AG09319 (cell line): ENCODE measurements at places on chromosomes 11 and 22.

DNA sequence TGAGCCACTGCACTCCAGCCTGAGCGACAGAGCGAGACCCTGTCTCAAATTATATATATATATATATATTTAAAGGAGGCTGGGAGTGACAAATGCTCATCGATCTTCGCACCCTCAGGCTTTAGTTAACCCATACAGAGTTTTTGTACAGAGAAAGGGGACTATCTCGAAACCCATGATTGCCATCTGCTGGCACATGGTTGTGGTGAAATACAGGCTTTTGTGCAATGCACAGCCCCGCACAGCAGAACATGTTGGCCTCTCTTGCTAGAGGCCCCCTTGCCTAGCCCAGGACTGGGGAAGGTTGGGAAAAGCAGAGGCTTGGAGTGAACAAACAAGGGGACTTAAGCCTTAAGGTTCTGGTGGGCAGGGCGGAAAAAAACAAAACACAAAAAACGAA, 3.6 kb downstream of the MYBPC3 start:
- no peak for DNase-seq

DNA sequence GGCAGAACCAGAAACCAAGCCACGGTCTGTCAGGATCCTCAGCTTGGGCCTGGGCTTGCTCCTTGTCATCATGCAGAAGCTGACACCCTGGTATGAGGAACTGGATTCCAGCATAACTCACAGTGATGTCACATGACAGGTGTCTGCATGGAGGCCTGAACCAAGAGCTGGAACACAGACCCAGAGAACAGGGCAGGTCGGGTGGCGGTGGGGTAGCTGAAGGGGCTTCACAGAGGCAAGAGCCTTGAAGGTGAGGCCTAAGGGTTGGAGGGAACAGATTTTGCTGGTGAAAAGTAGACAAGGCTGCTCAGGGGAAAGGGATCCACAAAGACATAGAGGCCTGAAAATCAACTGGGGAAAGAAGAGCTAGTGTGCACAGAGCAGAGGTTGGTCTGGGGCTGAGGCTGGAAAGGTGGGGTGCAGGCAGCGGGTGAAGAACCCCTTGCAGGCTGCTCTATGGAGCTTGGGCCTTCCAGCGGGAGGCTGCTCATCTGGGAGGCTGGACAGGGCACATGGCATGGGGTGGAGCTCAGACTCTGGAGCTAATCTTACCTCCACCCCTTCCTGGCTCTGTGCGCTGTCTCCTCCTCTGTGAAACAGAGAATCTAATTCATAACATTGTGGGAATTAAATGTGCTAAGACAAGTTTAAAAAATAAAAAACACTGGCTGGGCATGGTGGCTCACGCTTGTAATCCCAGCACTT, 18.4 kb upstream of the RPS3 start:
- no peak for DNase-seq

GRCh38 chr11:13667245-13667644, 1.2 kb upstream of the FAR1 start:
- no peak for DNase-seq

DNA sequence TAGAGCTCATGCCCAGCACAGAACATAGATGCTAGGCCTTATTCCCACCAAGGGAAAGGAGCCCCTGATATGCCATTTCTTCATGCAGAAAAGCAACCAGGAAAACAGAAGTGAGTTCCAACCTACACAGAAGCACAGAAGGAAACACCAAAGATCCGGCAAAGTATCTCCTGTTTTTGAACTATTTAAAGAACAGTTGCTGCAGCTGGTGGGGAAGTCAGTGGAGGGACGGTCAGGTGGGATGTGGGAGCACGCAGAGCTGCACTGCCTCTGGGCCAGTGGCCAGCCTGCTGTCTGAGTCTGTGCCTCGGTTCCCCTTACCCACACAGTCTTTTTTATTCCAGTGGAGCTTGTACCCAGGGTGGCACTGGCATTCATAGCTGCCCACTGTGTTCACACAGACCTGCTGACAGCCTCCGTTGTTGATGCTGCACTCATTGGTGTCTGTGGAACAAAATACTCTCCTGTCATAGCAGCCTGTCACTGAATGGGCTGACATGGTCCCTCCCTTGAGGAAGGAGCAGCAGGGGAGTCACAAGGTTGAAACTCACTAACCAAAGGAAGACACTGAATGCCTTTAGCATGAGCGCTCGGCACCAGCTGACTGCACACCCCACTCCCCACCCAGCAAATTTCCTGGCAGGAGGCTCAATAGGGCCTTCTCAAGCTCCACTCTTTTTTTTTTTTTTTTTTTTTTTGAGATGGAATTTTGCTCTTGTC, 37.9 kb downstream of the SCUBE2 start:
- no peak for DNase-seq

- DNase-seq, result no peak
These were observed 6.8 kb upstream of the GGA1 start for GRCh38 chr22:37601540-37602442.

- DNase-seq, result no peak
These were observed 18.1 kb upstream of the TSKU start for GRCh38 chr11:76764941-76765665.

DNA sequence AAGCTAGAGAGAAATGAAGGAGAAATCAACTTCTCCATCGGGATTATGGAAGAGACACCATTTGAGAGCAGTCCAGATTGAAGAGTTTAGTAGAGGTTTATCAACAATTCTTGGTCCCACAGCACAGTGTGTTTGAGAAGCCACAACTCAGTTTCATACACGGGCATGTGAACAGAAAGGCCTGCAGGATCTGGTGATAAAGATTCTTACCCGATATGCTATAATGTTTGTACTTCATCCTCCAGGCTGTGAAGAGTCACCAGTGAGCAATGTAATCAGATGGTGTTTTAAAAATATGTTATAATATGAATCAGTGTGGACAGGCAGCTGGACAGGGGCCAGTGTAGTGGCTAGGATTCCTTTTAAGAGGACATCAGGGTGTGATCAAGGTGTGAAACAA, 29.7 kb upstream of the VWA5A start:
- no peak for DNase-seq

DNA sequence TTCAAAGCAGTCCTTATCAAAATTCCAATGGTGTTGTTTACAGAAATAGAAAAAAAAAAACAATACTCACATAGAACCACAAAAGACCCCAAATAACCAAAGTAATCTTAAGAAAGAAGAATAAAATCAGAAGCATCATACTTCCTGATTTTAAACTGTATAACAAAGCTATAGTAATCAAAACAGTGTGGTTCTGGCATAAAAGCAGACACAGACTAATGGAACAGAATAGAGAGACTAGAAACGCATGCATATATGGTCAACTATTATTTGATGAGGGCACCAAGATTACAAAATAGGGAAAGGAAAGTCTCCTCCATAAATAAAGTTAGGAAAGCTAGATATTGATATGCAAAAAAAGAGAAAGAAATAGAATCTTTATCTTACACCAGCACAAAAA, 120.1 kb upstream of the TEAD1 start:
- no peak for DNase-seq

DNA sequence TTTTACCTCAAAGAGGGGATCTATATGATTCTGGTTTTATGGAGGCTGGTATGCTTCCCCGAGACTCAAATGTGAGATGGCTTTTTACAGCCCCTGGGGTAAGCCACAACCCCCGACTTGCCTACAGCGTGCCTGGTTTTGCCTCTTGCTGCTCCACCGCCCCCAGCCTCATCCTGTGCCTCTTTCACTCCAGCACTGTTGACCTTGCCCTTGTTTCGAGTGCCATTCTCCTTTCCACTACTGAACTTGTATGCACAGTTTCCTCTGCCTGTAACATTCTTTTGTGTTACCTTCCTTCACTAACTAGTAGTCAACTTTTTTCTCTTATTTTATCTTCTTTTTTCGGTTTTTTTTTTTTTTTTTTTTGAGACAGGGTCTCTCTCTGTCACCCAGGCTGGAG, 219.0 kb upstream of the ZBED5 start:
- no peak for DNase-seq

DNA sequence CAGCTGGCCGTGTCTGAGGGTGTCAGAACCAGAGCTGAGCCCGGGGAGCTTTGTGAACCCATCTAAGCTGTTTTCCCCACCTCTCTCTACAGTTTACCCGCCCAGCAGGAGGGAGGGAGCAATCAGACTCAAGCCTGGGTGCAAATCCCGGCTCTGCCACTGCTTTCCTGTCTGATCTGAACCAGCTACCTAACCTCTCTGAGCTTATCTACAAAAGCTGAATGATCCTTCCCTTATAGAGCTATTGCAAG, 252 bp downstream of the APOL2 start:
- DNase-seq, result no peak

- DNase-seq, result no peak
These were observed 28.6 kb downstream of the GNAZ start for GRCh38 chr22:23098718-23099530.

- no peak for DNase-seq
These were observed 36.6 kb downstream of the RASSF10 start for GRCh38 chr11:13045734-13046133.

- DNase-seq, result no peak
These were observed 38.9 kb downstream of the MUC2 start for GRCh38 chr11:1113405-1114201.

- no peak for DNase-seq
These were observed 46.2 kb downstream of the IGF2 start for GRCh38 chr11:2092956-2093412.

- no peak for DNase-seq
These were observed 725.1 kb upstream of the CHORDC1 start for GRCh38 chr11:90947930-90948329.

DNA sequence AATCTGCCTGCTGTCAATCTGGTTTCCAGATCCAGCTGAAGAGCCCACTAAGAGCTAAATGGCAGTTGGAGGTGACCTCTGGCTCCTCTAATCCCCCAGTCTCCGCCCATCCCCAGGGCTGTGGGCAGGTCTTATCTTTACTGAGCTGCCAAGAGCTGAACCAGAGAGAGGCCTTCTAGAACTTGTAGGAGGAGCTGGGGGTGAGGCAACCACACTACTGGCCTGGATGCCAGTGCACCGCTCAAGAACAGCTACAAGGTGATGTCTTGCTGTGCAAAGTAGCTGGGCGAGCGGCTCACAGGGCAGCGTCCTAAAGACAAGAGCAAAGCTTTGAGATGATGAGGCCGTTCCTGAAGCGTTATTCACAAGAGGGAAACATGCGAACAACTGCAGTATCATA, 374.6 kb downstream of the CTTN start:
- DNase-seq, result no peak

- no peak for DNase-seq
These were observed 32.5 kb downstream of the PAK1 start for GRCh38 chr11:77441426-77441825.

DNA sequence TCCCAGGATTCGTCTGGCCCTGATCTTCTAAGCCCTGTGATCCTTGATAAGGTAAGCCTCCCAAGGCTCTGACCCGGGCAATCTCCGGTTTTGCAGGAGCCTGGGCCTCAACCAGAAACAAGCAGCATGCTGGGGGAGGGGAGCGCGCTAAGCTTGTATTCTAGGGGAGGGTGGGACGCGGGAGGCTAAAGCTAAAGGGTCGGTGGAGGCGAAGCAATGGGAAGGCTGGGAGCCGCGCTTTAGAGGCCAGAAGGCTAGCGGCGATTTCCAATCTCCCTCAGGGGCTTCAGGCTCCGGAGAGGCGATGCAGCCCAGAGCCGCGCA, 753 bp downstream of the PTPN5 start:
- no peak for DNase-seq

DNA sequence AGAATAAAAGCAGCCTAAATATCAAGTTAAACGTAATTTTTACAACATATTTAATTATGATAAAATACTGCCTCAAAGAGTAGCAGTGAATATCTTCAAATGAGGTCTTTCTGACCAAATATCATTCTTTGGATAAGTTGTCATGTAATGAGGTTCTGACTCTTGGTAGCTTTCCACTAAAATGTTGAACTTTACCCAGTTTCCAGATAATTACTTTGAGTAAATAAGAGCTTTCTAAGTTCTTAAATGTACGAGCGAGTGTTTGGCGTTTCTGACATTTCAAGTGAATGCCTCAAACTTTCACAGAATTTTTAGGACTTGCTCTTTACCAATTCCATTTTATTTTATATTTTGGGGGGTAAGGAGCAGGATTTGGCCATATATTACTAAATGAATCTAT, 1515.2 kb downstream of the FAM181B start:
- no peak for DNase-seq

GRCh38 chr11:33723238-33723881, 12.9 kb downstream of the CD59 start:
- peak; percentile 83 for DNase-seq

GRCh38 chr22:21816787-21817496, 50.5 kb downstream of the MAPK1 start:
- peak; percentile 84 for DNase-seq

DNA sequence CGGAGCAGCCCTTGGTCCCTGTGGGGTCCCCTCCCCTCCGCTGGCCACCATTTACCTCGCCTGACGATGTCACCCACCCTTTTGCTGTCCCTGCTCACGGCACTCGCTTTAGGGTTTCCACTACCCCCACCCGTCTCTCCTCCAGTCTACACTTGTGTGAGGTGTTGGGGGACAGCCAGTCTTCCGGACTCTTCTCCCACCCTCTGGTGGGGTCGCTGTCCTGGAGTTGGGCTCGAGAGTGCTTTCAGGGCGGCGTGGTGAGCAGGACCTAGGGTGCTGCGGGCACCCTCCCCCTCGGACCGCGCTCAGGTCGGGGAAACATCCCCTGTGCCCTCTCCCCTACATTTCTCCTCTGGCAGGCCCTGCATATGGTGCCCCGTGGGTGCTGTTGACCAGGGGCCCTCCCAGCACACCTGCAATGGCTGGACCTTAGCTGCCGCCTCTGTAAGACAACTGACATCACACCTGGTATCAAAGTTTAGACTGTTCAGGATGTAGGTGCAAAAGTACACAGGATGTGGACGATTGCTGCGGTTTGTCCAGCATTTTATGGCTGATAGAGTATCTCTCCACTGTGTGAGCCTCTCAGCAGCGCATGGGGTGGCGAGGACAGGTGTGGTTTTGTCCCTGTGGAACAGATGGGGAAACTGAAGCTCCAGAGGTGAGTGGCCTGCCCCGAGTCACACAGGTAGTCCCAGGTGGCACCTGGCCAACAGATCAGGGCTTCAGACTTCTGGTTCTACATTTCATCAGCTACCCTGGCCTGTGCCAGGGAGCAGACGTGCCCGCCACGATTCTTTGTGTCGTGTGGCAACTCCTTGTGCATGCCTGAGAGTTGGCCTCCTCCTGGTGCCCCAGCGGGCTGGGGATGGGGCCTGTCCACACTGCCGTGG, 1.2 kb downstream of the GRK2 start:
- no peak for DNase-seq

- DNase-seq, result no peak
These were observed 84.3 kb downstream of the SNX19 start for GRCh38 chr11:130831976-130832375.

GRCh38 chr11:114316980-114317786, 21.0 kb downstream of the NNMT start:
- no peak for DNase-seq

- DNase-seq, result no peak
These were observed 1.8 kb downstream of the IGLL1 start for GRCh38 chr22:23578306-23578705.

GRCh38 chr11:63916837-63917691, at the start of gene RCOR2:
TSS of gene RCOR2 (minus strand) at chr11:63917164. CDS start at chr11:63916456, 708 bp downstream.
- DNase-seq, result peak; percentile 71
